ENCODE measurements at places on chromosomes 4 and X.

DNA sequence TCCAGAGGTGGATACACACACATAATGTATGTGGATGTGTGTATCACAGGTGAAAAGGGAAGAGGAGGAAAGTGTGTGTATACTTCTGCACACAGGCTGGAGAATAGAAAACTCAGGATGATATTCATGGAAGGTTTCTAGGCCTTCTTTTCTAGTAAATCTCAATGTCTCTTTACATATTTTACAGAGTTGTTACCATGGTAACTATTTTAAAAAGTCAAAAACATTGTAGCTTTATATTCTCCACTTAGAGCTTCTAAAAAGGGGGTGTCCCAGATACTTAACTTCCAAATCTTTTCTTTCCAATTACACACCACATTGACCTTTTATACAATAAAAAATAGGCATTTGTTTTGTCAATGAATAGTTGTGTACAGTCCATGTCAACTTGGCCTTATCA is 604.8 kb upstream of the LCORL start:
- DNase-seq, result no peak

- DNase-seq, result peak; percentile 71
These were observed 605.9 kb upstream of the DIPK2B start for GRCh38 chrX:45806410-45807121.

DNA sequence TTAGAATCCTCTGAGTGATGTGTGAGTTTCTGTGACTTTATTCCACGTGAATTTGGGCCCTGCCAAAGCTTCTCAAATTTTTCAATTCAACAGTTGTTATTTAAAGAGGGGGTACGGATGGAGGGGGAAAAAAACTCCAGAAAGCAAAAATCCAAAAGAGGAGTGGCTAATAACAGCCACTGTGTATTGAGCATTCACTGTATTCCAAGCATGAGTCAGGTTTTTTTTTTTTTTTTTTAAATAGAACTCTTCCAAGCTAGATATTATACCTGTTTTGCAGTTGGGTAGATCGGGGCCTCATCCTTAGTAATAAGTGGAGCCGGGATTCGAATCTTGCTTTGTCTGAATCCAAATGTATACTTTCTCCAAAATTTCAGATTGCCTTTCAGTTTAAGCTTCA is 6.4 kb upstream of the RHOH start:
- no peak for DNase-seq

GRCh38 chr4:1998296-1998695 is 10.5 kb downstream of the NELFA start:
- no peak for DNase-seq

GRCh38 chr4:182310316-182310715 is 67.1 kb downstream of the TENM3 start:
- DNase-seq, result no peak

DNA sequence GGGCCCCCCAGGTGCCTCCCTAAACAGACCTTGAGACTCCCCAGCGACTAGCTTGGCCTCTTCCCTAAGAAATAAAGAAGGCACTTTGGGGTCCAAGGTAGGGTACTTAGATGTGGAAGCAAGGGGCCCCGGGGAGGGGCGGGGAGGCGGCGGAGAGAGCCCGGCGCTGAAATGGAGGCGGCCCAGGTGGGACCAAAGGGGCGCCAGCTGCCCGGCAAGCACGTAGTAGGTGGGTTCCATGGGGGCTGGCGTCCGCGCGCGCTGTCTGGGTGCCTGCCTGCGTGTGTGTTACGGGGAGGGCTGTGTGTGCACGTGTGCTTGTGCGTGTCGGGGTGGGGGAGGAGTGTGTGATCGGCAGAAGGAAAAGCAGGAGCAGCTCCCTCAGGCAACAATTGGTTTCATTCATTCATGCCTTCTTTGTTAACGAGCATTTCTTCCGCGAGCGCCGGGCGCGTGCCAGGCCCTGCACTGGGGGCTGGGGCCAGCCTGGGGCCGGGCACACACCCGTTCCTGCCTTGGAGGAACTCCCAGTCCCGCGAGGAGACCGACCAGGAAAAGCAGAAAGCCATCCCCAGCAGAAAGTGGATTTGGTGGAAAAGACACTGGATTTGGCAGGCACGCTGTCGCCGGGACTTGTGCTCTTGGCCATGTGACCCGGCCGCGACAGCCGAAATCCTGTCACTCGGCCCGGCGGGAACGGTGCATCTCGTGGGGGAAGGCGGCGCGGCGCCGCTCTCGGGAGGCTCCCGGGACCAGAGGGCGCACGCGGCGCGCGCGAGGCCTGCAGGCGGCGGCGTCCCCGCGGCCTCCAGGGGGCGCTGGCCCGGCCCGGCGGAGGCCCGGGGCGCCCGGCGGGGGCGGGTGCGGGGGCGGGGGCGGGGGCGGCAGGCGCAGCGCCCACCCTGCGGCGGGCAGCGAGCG is 3.3 kb upstream of the DUSP9 start:
- DNase-seq, result no peak

DNA sequence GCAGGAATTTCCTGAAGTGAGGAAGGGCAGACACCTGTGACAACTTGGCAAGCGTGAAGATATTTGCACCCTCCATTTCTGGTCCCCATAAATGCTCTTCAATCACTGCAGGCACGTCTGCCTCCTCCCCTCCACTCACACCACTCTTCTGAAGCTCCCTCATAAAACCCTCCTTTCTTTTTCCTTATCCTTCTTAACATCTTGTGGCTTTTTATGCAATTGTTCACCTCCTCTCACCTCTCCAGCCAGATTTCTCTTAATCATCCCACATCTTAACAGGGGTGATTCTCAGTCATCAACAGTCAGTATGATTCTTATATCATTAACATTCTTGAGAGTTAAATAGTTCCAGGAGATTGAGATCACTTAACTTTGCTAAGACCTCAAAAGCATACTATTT is 277.4 kb downstream of the SPRY1 start:
- DNase-seq, result peak; percentile 7

DNA sequence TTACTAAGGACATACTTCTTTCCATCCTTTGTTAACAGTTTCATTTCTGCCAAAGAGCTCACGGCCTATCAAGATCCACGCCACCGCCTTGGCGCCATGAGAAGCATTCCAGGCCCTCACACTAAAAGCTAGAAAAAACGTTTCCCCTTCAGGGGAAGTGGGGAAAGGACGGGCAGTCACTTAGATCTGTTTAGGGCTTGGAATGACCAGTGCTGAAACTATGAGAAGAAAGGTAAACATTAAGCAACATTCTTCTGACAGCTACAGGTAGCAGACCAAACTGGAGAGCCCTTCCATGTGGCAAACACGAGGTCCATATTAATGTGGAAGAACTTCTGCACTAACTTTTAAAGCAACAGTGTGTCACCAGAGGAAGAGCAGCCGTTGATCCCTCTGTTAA is 146.7 kb downstream of the SH3KBP1 start:
- no peak for DNase-seq

GRCh38 chrX:41862562-41863184 is 60.7 kb downstream of the CASK start:
- DNase-seq, result no peak

DNA sequence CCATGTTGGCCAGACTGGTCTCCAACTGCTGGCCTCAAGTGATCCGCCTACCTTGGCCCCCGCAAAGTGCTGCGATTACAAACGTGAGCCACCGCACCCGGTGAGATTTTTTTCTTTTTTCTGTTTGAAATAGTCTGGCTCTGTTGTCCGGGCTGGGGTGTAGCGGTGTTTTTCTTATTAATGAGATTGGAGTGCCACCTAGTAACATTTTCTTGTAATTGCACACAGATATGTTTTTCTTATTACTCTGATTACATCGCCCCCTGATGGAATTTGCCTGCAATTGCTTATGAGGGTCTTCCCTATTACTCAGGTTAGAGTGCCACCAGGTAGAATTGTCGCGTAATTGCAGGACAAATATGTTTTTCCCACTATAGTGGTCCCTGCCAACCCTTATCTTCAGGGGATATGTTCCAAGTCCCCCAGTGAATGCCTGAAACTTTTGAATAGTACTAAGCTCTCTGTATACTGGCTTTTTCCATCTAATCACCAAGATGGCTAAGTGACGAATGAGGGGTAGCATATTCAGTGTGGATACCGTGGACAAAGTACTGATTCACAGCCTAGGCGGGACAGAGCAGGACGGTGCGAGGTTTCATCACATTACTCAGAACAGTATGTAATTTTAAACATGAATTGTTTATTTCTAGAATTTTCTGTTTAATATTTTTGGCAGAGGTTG is 8.6 kb upstream of the PDHA1 start:
- DNase-seq, result no peak

- DNase-seq, result no peak
These were observed 109.7 kb downstream of the NR3C2 start for GRCh38 chr4:148332486-148332885.

GRCh38 chr4:2696423-2696822 is 59.7 kb downstream of the TNIP2 start:
- no peak for DNase-seq

DNA sequence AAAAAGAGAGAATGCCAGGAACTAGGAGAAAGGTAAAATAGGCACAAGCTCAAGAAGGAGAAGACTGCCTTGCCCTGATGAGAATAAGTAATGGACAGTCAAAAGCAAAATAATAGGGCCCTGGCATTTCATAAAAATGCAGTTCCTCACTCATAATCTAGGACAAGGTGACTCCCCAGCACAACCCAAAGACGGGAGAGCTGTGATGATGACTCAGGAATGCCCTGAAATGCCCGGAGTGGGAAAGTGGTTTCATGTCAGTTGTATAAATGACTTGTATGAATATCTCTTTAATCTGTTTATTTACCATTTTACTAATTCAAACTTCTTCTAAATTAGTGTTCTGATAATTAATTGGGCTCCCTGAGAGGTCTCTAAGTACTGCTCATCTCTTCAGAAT is 28.8 kb upstream of the SETD7 start:
- no peak for DNase-seq

DNA sequence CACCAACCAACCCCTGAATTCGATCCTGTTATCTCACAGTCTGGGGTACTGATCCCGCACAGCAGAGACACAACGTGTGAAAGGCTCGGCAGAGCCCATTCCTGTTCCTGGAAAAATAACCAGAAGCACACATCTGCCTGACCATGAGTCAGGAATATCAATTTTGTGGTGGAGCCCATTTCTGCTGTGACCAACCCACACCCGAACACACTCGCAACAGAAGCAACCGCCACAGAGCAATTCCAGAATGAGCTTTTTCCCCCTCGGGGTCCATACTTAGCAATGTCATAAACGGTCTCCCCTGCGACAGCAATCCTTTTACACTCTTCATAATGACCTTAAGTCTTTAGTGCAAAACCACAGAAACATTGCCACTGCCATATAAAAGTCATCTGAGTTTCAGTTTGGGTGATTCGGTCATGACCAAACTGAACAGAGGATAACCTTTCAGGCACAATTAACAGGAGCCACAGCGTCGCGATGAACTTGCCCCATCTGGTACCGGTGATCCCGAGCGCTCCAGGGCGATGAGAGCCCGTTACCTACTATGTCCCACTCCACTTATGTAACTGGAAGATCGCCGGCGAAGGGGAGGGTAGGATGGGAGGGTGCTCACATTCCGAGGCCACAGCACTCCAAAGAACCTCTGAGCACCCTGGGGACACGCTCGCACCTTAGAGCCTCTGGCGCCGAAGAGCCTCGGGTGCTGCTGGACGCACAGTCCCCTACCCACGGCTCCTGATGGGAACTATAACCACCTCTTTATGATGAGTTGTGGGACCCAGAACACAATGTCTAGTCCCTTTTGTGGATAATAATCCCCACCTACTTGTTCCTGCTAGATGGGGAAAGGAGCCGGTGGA is 1.1 kb downstream of the MECP2 start:
- DNase-seq, result no peak

DNA sequence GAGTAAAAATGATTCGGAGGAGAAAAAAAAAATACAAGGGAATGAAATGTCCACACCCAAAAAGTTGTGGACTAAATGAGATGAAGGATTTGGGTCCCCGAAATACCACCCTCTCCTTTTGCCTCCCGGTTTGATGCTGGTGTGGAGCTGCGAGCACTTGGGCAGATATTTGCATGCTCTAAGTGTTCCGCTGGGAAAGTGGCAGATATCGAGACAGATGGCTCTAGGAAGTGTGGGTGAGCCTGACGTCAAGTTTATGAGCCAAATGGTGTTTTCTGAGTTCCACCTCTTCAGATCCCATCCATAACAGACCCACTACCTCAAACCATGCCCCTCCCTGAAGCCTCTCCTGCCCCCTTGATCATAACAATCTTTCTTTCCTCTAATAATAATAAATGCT is 228.6 kb downstream of the QDPR start:
- DNase-seq, result no peak

- DNase-seq, result no peak
These were observed 17.6 kb downstream of the TNIP3 start for GRCh38 chr4:121146530-121146929.

- no peak for DNase-seq
These were observed 95.4 kb upstream of the PSAPL1 start for GRCh38 chr4:7530082-7530481.

All from AG04449 (cell line).